ENCODE measurements at places on chromosomes 16 and 17. TPM values are rescaled to one million over a fixed set of nuclear protein-coding genes. Genes with fewer than 3 reads are reported as not detected.

- DNase-seq = no peak
Observed at GRCh38 chr17:57615836-57616757, 129.0 kb downstream of the CCDC182 start.

- peak; percentile 97 for DNase-seq
Observed at GRCh38 chr17:44774271-44775135, 15.7 kb downstream of the ADAM11 start.

- peak; percentile 94 for DNase-seq
Observed at GRCh38 chr16:11586856-11587642, at the start of gene LITAF. TSS of gene LITAF (minus strand) at chr16:11586919. CDS start at chr16:11556730, 30,189 bp downstream.

DNA sequence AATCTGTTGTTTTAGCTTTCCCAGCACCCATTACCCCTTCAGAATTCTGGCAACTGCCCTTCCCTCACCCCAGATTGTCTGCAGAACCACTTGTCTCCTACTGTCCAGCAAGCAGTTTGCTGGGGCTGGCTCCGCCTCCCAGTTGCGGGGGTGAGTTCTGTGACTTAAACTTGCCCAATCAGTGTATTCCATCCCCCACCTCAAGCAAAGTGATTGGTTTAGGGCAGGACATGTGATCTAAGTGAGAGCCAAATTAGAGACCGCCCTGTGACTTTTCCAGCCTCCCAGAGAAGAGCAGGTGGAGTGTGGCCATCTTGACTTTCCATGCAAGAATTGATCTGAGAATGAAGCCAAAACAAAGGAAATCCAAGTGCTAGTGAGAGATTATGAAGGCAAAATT lies 22.7 kb upstream of the SRCIN1 start:
- peak; percentile 42 for DNase-seq

DNA sequence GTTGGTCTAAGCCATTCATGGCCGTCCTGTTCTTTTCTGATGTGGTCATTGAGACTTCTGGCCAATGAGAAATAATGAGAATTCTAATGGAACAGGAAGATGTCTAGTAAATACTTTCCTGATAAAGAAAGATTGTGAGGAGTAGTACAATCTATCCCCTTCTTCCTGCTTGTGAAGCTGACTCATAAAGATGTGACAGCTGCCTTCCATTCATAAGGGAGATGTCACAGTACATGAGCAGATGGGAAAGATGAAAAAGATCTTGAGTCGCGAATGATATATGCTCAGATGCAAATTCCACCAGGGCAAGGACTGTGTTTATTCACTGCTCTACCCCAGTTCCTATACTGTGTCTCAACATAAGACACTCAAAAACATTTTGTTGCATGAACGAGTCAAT lies 111.7 kb upstream of the FOXF1 start:
- no peak for DNase-seq

GRCh38 chr17:16887523-16888095 lies 84.3 kb downstream of the TNFRSF13B start:
- DNase-seq = peak; percentile 40

GRCh38 chr17:13537167-13537731 lies 64.5 kb downstream of the HS3ST3A1 start:
- DNase-seq = no peak

- DNase-seq = peak; percentile 74
Observed at GRCh38 chr16:3188925-3189825, 1.2 kb downstream of the OR1F1 start.

GRCh38 chr17:17491546-17491988 lies 4.6 kb downstream of the RASD1 start:
- DNase-seq = peak; percentile 73

GRCh38 chr16:56672761-56673536 lies 3.3 kb downstream of the MT1H start:
- DNase-seq = no peak

- DNase-seq = no peak
Observed at GRCh38 chr16:14150796-14151195, 79.7 kb downstream of the MRTFB start.

- DNase-seq = no peak
Observed at GRCh38 chr16:17316005-17316404, 154.8 kb downstream of the XYLT1 start.

The SCARF1 gene
- polyA plus RNA-seq = 5.1 TPM

The LGALS9B gene
- 0.33 TPM for polyA plus RNA-seq

The C1QTNF8 gene
- polyA plus RNA-seq = not detected

The HOXB2 gene
- polyA plus RNA-seq = 8.2 TPM

The RNU2-1 gene
- polyA plus RNA-seq = not detected

The MYL4 gene
- 0.63 TPM for polyA plus RNA-seq

The ZNF771 gene
- polyA plus RNA-seq = 3.7 TPM
